ENCODE measurements at places on chromosomes 5 and 9. TPM values are rescaled to one million over a fixed set of nuclear protein-coding genes. Genes with fewer than 3 reads are reported as not detected.

The ZBTB34 gene
- total RNA-seq: 5.6 TPM

The FUT7 gene
- total RNA-seq: 0.67 TPM

The SARDH gene
- total RNA-seq: 291 TPM

The ARID3C gene
- total RNA-seq: 2.6 TPM

GRCh38 chr9:94654165-94654894, 15.0 kb upstream of the FBP1 start:
- no peaks in the 10 kb centered on the region for H3K4me1 ChIP-seq
- no peaks in the 10 kb centered on the region for H3K27me3 ChIP-seq
- no peak overlapping the region for H3K27ac ChIP-seq
- H3K36me3 ChIP-seq: no peaks in the 10 kb centered on the region
- DNase-seq: no peak
- H3K4me3 ChIP-seq: no peak overlapping the region

DNA sequence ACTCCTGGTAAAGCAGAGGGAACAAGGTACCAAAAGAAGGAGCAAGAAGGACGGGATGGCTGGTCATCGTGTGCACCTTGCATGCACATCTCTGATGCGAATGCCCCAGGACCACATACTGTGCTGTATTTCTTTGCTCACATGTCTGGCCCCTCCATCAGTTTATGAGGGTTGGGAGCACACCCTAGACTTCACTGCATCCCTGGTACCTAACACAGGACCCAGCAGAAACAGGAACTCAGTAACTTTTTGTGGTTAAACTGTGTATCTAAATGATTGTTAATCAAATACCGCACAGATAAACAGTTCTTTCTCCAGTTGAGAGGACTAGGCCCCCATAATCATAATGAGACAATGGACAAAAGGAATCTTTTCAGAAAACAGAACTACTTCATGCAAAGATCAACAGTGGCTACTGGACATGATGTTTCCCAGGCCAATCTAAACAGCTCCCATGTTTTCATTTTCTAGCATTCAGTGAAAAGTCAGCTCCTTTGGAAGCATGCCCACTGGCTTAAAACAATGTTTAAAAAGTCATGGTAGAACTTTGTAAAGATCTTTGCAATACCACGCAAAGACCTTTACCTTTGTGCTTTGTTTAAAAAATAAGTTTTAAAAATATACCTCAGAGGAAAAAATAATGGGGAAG, 55.5 kb upstream of the IFNK start:
- no peaks in the 10 kb centered on the region for H3K4me1 ChIP-seq
- H3K27ac ChIP-seq: no peak overlapping the region
- H3K4me3 ChIP-seq: no peak overlapping the region
- H3K27me3 ChIP-seq: no peaks in the 10 kb centered on the region

DNA sequence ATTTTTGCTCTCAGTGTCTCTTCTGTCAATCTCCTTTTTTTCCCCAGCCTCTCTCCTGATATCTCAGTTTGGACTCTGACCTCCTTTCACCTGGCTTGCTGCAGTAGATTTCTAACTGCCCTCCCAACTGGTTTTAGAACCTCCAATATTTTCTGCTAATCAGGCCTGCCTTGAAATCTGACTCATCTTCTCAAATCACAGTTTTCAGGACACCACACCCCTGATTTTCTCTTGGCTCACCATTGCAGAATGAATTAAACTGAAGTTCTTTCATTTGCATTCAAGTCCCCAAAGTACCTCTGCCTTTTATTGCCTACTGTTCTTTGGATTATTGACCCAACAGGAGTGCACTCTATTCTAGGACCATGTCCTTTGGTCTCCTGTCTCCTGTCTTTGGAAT, 310.4 kb upstream of the TRPC7 start:
- H3K4me3 ChIP-seq: no peak overlapping the region
- no peaks in the 10 kb centered on the region for H3K36me3 ChIP-seq
- no peak overlapping the region for H3K27ac ChIP-seq
- no peaks in the 10 kb centered on the region for H3K27me3 ChIP-seq
- no peak for DNase-seq

- DNase-seq: peak; percentile 69
- no peaks in the 10 kb centered on the region for H3K36me3 ChIP-seq
- no peaks in the 10 kb centered on the region for H3K27me3 ChIP-seq
- H3K4me3 ChIP-seq: peak within 1 kb of the TSS; percentile 72
- H3K27ac ChIP-seq: peak within 1 kb of the TSS; percentile 24
- peaks cover 5% of the 10 kb centered on the region for H3K4me1 ChIP-seq
Observed at GRCh38 chr9:89497978-89498851, at the start of gene SEMA4D. TSS of gene SEMA4D (minus strand) at chr9:89498113. CDS start at chr9:89405456, 92,657 bp downstream.

DNA sequence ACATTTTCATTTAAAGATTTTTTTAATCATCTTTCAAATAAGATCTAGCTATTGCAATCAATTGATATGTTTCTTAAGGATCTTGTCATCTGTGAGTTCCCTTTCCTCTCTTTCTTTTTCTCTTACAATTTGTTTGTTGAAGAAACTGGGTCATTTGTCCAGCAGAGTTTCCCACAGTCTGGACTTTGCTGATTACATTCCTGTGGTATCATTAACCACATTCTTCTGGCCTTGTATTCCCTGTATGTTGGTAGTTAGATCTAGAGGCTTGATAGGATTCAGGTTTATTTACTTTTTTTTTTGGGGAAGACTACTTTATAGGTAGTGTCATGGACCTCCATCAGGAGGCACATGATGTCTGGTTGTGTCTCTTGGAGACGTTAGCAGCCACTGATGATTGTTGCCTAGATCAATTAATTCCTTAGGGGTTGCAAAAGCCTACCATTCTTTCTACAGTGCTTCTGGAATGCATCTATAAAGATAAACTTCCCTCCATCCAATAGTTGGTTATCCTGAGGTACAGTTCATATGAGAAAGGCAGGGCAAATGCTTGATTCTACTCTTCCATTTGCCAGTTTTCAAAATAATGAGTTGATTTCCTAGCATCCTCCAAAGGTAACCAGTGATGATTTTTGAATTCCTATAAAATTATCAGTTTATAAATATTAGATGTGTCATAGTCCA, 14.3 kb downstream of the PDE8B start:
- peaks cover 5% of the 10 kb centered on the region for H3K27me3 ChIP-seq
- no peak for DNase-seq
- H3K4me3 ChIP-seq: no peak overlapping the region

GRCh38 chr5:157761690-157762621, 18.4 kb downstream of the LSM11 start:
- no peaks in the 10 kb centered on the region for H3K27me3 ChIP-seq
- H3K4me1 ChIP-seq: peaks cover 7% of the 10 kb centered on the region

DNA sequence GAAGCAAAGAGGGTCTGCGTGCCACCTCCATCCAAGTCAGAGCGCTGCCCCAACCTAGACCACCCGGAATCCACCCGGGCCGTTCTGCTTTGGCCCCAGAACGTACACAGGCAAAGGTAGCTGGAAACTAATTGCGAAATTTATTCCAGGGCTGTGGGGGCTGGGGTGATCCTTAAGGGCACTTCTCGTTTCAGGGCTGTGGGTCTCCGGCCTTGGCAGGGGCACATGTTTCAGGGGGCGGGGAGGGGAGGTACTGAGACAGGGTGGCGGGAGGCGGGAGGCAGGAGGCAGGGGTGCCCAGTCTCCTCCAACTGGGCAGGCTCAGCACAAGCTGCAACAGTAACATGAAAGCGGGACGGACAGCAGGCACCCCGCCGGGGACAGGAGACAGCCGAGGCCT, 26.1 kb downstream of the NR5A1 start:
- no peak overlapping the region for H3K27ac ChIP-seq
- no peaks in the 10 kb centered on the region for H3K36me3 ChIP-seq
- H3K4me1 ChIP-seq: no peaks in the 10 kb centered on the region

DNA sequence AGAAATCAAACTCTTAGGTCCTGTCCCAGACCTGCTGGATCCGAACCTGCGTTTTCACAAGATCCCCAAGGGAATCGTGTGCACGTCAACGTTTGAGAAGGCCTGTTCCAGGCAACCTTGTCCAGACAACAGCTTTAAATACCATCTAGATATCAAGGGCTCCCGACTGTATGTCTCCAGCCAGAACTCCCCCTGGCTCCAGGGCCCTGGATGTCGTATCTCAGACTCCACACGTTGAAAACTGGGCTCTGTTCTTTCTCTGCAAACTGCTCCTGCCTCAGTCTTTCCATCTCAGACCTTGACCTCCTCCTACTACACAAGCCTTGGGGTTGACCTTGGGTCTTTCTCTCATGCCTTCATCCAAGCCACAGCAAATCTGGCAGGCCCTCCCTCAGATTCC, 5.8 kb upstream of the ENG start:
- no peaks in the 10 kb centered on the region for H3K4me1 ChIP-seq
- H3K27me3 ChIP-seq: no peaks in the 10 kb centered on the region

GRCh38 chr9:124657516-124657915, 113.6 kb downstream of the NR6A1 start:
- DNase-seq: no peak
- H3K36me3 ChIP-seq: no peaks in the 10 kb centered on the region
- no peaks in the 10 kb centered on the region for H3K27me3 ChIP-seq
- peaks cover 25% of the 10 kb centered on the region for H3K4me1 ChIP-seq

- H3K4me3 ChIP-seq: no peak overlapping the region
- peak overlapping the region; percentile 73 for H3K27ac ChIP-seq
- H3K27me3 ChIP-seq: no peaks in the 10 kb centered on the region
- no peaks in the 10 kb centered on the region for H3K36me3 ChIP-seq
Observed at GRCh38 chr5:132417010-132417439, 47.5 kb downstream of the SLC22A5 start.

- peaks cover 19% of the 10 kb centered on the region for H3K36me3 ChIP-seq
- peak overlapping the region; percentile 94 for H3K4me3 ChIP-seq
- no peaks in the 10 kb centered on the region for H3K27me3 ChIP-seq
- DNase-seq: peak; percentile 37
- H3K4me1 ChIP-seq: peaks cover 24% of the 10 kb centered on the region
Observed at GRCh38 chr5:34914671-34915138, 599 bp downstream of the RAD1 start.

DNA sequence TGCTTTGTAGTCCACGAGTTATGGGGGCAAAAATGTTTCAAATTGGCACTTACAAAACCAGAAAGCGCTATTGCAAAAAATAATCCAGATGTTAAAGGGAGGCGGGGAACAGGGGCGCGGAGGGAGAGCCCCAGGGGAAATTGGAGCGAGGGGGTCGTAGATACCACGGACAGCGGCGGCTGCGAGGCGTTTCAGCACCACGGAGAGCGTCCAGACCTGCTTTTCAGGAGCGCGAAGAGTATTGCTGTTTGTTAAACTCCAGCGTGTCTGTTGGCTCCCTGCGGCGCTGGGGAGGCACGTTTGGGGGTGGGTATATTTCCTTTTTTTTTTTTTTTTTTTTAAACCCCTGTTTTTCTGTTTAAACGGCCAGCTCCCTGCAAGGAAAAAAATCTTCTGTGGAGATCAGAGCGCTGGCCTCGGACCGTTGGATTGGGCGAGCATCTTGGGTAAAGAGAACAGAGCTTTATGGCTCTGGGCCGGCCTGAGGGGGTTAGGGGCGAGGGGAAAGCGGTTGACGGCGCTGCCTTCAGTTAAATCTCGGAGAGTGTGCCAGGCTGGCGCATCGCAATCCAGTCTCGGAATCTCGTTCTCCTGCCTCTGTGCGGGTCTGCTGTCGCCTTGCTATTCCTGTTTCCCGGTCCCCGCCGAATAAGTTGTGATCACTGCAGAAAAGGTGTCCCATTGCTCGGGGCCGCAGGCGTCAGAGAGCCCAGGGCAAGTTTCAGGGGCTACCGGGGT, at the start of gene GLRA1:
TSS of gene GLRA1 (minus strand) at position 288 of the 738 bp plus-strand sequence. CDS start 302 bp downstream, outside the sequence.
- H3K4me1 ChIP-seq: no peaks in the 10 kb centered on the region
- H3K27ac ChIP-seq: no peak within 1 kb of the TSS
- no peak within 1 kb of the TSS for H3K4me3 ChIP-seq
- DNase-seq: peak; percentile 69
- no peaks in the 10 kb centered on the region for H3K36me3 ChIP-seq
- H3K27me3 ChIP-seq: peaks cover 5% of the 10 kb centered on the region

GRCh38 chr5:146196459-146197048, 6.9 kb upstream of the RBM27 start:
- no peak overlapping the region for H3K4me3 ChIP-seq
- H3K36me3 ChIP-seq: no peaks in the 10 kb centered on the region
- H3K4me1 ChIP-seq: no peaks in the 10 kb centered on the region
- DNase-seq: no peak
- H3K27me3 ChIP-seq: no peaks in the 10 kb centered on the region
- H3K27ac ChIP-seq: no peak overlapping the region

Measured in liver (tissue), 10 donors.